ENCODE measurements at places on chromosomes 2 and 18. TPM values are rescaled to one million over a fixed set of nuclear protein-coding genes. Genes with fewer than 3 reads are reported as not detected.
A peak's percentile ranks its signal among the peaks of the same experiment; 100 is the strongest.

The CLEC4F gene
- total RNA-seq = 5.0 TPM

The MEP1B gene
- not detected for total RNA-seq

The MALL gene
- total RNA-seq = 13.7 TPM

The CNRIP1 gene
- 30.2 TPM for total RNA-seq

The MAP3K19 gene
- not detected for total RNA-seq

The NDUFB3 gene
- total RNA-seq = 33.6 TPM

The DAW1 gene
- total RNA-seq = 0.29 TPM

The SERPINB4 gene
- not detected for total RNA-seq

The FAM124B gene
- 4.6 TPM for total RNA-seq

The TXNL4A gene
- total RNA-seq = 47.1 TPM

The SLC9A2 gene
- 0.29 TPM for total RNA-seq

The CYP27A1 gene
- total RNA-seq = 5.4 TPM

The CROCC2 gene
- total RNA-seq = 0.79 TPM

The SLC16A14 gene
- total RNA-seq = 5.6 TPM

The SERPINB11 gene
- total RNA-seq = not detected

- no peak for DNase-seq
Observed at GRCh38 chr2:165746501-165746900, 47.5 kb downstream of the GALNT3 start.

GRCh38 chr2:191942739-191943103 is 95.8 kb upstream of the CAVIN2 start:
- no peak for DNase-seq

DNA sequence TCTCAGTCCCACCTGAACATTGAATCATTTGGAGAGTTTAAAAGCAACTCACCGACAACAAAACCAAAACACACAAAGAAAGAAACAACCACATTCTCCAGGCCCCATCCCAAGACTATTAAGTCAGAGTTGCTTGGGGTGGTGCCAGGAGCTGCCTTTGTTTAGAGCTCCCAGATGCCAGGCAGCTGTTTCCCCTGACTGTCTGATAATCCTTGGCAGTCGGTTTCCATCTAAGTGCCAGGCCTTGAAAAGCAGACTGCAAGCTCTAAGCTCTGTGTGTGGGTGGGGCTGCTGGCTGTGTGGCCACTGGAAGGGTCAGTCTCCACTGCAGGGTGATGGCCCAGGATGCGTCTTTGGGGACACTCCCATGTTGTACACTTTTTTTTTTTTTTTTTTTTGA is 255.3 kb upstream of the AGAP1 start:
- peak; percentile 30 for DNase-seq

DNA sequence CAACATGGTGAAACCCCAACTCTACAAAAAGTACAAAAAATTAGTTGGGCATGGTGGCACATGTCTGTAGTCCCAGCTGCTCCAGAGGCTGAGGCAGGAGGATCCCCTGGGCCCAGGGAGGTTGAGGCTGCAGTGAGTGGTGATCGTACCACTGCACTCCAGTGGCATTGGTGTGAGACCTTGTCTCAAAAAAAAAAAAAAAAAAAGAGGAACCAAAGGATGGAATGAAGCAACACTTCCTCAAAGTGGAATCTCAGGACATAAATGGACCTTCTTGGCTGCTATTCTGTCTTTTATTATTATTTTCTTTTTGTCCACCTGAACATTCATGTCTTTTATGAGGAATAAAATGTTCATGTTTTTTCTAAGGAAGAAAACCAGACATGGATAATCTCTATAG is 13.7 kb downstream of the GEMIN6 start:
- no peak for DNase-seq

- DNase-seq = peak; percentile 39
Observed at GRCh38 chr18:62566199-62566598, 43.4 kb downstream of the ZCCHC2 start.

GRCh38 chr2:173759959-173760358 is 205.2 kb downstream of the SP3 start:
- DNase-seq = no peak

DNA sequence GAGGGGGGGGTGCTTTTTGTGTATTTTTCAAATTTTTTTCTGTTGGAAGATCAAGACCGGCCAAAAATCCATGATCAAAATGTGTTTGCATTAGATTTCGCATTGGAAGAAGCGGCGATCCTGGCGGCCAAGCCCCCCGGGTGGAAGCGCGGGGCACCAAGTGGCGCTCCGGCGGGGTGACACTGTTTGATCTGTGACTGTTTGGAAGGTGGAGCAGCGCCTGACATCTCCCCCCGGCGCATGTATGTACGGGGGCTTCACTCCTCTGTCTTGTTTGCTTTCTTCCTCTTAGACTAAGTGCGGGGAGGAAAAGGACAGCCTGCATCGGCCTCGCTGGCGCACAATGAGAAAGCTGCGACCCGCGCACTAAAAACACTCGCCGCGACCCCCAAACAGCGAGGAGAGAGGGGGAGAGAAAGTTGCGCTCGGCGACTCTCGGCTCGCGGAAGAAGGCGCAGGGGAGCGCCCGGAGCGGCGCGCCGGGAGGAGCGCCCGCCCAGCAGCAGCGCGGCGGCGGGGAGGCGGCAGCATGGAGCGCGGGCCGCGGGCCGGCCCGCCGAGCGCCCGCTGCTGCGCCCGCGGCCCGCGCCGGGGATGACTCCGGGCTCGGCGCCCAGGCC is 515 bp downstream of the TSHZ1 start:
- DNase-seq = no peak

DNA sequence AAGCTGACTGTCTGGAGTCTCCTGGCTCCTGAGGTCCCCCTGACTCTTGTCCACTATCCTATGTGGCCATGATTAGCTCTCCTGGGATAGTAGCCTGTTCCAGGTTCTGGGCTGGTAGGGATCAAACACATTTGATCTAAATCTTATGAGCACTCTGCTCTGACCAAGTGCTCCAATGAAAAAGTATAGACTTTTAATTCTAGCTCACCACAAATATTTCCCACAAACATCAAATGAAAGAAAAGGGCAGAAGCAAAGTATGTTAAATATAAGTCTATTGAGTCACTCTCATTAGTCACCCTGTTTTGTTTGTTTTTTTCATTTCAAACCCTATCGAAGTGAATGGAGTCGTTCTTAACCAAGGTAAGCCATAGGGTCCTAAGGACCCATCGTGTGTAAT is 39.7 kb upstream of the NEDD4L start:
- no peak for DNase-seq

DNA sequence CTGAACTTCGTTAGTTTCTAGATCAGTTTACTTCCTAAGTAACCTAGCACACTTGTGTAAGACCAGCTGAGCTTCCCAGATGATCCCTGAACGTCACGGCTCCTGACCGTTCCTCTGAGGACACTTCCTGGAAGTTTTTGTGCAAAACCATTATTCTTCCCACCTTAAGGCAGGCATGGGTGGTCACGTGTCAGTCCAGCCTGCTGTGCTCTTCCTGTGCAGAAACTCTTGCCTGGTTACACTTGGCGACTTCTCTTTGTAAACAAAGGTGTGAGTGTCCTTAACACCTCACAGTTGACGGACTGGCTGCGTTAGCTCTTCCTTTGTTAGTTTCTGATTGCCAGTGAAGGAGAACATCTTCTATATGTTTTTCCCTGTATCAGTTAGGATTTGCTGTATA is 118.3 kb downstream of the SH3RF3 start:
- DNase-seq = no peak

- no peak for DNase-seq
Observed at GRCh38 chr2:101717071-101717845, 19.8 kb downstream of the MAP4K4 start.

- DNase-seq = no peak
Observed at GRCh38 chr2:31888550-31888949, 122.3 kb downstream of the MEMO1 start.

DNA sequence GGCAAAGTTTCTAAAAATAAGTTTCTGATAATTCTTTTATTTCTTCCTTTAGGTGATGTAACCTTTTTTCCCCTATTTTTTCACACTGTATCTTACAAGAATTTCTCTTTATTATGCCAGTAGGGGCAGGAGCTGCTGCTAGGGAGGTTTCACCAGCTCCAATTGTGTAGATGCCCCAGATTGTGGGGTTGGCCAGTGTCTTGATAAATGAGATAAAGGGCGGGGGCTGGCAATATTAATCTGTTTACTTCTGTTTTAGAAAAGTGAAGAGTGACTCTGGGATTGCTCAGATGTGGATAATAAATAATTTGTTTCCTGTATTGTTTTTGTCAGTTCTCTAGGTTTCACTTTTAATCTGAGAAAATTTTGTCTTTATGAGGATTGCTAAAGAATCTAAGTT is 190.4 kb downstream of the MC4R start:
- DNase-seq = no peak

GRCh38 chr2:175207741-175208438 is 26.4 kb upstream of the ATP5MC3 start:
- DNase-seq = no peak

GRCh38 chr2:240258685-240259084 is 118.2 kb upstream of the OTOS start:
- DNase-seq = no peak

GRCh38 chr18:703213-703967 is 9.0 kb downstream of the ENOSF1 start:
- peak; percentile 37 for DNase-seq

GRCh38 chr2:179443180-179443579 is 178.5 kb upstream of the SESTD1 start:
- no peak for DNase-seq

DNA sequence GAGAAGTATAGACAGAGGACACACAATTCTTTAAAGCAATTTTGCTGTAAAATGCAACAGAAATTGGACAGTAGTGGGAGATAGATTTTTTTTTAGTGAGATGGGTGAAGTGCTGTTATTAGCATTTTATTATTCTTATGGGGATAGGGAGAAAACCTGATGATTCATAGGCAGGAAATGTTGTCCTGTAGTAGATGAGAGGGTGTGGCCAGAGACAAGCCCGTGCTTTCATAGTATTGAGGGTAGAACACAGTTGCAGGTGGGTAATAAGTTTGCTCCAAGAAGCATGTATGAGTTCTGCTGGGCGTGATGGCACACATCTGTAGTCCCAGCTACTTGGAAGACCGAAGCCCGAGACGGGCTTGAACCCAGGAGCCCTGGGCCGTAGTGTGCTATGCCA is 128.3 kb upstream of the ARHGAP28 start:
- DNase-seq = no peak

DNA sequence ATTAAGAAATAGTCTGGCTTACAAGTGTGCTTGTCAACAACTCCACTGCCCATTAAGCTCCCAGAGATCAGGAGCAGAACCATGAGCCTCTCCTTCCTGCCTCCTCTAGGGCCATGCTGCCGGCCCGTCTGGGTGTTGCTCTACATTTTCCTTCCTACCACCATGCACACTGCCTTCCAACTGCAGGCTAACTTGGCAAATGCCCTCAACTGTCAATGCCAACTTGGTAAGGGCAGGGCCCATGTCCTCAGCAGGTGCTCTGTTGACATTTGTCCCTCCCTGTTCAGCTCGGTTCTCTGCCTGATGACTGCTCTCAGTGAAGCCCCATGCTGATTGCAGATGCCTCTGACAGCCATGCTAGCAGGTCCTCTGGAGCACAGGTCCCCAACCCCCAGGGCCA is 345.2 kb downstream of the ALK start:
- DNase-seq = no peak

GRCh38 chr18:77815666-77816338 is 566.2 kb downstream of the GALR1 start:
- DNase-seq = no peak

DNA sequence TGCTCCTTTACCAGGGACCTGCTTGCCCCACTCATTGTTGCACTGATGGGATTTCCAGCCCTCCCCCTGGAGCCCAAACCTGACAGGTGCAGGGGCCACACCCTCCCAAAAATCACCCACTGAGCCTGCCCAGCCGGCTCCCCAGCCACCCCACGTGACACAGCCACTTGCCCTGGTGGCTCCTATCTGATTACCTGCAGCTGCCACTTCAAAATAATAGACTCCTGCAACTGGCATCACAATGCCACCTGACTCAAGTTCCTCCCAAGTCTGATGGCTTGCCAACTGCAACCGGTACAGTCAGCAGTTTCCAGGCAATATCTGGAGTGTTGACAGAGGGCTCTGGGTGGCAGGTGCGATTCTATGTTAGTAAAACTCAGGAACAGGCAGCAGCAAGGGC is 66.2 kb downstream of the CRACDL start:
- no peak for DNase-seq

DNA sequence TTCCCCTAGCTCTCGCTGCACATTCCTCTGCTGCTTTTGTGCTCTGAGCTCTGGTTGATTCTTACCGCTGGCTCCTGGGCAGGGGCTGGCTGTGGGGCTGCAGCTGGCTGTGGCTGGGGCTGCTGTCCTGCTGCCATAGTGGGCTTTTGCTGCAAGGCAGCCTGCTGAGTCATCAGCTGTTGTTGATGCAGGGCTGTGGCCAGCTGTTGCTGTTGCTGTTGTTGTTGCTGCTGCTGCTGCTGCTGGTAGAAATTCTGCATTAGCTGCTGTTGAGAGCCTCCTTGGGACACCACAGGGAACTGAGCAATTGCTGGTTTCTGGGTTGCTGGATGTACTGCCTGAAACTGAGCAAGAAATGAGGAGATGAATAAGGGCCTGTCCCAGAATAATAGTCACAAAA is 77.2 kb upstream of the NFU1 start:
- DNase-seq = no peak

DNA sequence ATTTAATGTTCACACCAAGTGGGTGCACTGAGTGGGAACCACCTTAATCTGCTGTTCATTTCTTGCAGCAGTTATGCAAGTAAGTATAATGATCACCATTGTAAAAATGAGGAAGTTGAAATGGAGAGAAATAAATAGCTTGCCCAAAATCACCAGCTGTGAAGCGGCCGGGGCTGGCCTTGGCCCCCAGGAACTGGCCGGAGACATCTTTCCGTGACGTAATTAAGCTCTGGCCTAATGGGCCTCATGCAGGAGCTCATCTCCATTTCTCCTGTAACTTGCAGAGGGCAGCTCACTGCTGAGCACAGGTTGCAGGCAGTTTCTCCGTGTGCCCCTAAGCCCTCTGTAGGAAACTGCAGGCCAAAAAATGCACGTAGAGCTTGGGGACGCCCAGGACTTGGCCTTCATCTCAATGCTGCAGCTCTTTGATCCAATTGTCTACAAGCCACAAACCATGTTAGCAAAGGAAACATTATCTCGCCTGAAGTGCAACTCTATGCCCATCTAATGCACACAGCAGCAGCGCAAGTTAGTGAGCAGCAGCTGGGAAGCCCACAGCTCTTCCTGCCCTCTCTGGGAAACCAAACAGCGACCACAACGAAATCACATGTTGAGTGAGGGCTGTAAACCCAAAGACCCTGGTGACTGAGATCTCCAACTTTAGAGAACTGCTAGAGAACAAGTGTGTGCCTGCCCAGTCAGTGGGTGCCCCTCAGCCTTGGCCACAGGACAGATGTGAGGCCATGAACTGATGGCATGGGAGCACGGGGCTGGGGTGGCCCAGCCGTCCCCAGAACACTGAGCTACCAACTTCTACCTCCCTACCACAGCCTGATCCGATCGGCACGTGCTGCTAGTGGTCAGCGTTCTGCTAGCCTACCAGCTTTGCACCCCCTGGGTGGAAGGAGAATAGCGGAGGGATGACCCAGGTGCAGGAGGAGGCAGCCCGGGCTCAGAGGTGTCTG is 28.8 kb downstream of the APCDD1 start:
- DNase-seq = no peak

GRCh38 chr2:236555481-236555880 is 14.1 kb upstream of the ACKR3 start:
- no peak for DNase-seq

- no peak for DNase-seq
Observed at GRCh38 chr2:128788636-128789220, 470.1 kb upstream of the HS6ST1 start.
